ENCODE measurements at places on chromosomes 2 and 18.

- no peak for DNase-seq
Observed at GRCh38 chr18:2856547-2857170, 9.9 kb downstream of the EMILIN2 start.

- no peak for DNase-seq
Observed at GRCh38 chr2:212991120-212991519, 160.3 kb downstream of the IKZF2 start.

DNA sequence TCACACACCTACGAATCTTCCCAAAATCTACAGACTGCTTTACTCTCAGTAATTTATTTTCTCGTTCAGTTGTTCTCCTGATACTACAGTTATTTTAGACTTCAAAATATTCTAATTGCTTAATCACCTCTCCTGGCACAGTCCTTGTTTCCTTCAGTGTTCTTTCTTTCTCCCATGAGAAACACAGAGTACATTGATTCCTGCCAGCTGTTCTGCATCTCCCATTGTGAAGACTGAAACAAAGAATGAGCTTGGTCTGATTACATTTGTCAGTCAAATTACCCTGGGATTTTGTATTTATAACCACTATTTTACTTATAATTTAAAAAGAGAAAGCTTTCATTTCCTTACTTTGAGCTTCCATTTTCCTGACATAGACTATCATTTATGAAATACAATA is 63.9 kb upstream of the TANK start:
- DNase-seq: no peak

DNA sequence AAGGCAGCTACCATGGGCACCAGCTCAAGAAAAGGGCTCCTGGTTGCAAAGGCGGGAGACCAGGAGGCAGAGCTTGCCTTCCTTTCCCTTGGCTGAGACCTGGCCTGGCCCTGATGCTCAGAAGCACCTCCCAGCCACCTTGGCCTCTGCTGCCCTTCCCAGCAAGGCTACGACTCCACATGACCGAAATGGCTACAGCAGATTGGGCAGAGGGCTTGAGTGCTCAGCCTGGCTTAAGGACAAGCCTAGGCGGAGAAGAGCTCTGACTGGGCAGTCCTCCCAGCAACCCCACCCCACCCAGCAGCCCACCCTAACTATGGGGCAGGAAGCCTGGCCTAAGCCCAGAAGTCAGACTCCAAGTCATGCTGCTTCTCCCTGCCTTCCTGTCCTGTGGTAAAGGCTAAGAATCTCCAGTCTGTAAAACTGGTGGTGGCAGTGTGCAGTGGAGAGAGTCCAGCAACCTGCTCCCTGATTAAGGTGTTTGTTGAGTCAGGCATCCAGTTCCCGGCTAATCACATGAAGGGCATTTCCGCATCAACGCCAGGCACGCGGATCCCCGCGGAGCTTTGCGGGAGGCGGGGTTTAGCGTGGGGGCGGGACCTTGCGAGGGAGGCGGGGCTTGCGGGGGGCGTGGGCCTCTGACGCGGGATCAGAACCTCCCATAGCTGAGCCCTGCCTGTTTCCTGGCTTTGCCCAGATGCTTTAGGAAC is 256.0 kb downstream of the BCL11A start:
- no peak for DNase-seq

DNA sequence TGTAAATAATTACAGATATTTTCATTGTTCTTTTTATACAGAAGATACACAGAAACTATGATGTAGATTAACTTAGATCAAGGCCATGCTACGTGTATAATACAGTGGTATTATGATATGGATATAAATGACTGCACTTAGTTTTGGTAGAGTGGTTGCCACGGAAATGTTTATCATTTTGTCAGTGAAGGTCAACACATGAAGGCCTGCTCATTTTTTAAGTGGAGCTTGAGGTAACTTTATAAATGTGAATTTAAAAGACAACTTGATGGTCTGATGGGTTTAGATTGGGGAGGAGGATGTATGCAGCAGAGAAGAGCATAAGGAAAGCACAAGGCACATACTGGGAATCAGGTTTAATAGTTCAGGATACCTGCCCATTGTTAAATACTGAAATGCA is 14.4 kb upstream of the BBS5 start:
- no peak for DNase-seq

- DNase-seq: no peak
Observed at GRCh38 chr2:89767572-89768435, 1076.3 kb downstream of the RPIA start.

GRCh38 chr2:191114403-191114886 is 36.3 kb downstream of the STAT4 start:
- no peak for DNase-seq

DNA sequence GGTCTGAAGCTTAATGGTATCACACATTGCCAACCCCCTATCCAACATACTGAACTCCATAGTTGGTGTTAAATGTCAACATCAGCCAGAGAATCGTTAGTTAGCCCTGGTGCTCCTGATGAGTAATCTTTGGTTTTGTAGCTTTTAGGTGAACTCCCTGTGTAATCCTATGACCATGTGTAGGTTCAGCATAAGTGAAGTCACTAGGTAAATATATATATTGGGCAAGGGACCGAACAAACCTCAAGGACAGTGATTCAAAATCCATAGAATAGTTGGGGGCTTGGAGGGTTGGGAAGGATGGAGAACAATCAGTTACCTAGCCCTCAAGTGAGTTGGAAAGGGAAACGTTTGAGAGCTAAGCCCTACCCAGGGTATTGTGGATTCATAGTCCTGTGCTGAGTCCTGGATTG is 16.0 kb upstream of the AP1S3 start:
- DNase-seq: no peak
